CD8-positive, alpha-beta T cell (primary cell): ENCODE measurements at places on chromosomes 2 and 18. TPM values are rescaled to one million over a fixed set of nuclear protein-coding genes. Genes with fewer than 3 reads are reported as not detected.

- DNase-seq = no peak
Measured at GRCh38 chr2:88903749-88904353, 212.4 kb downstream of the RPIA start.

IFIH1 gene
- total RNA-seq = 32.5 TPM

- no peak for DNase-seq
Measured at GRCh38 chr2:177998006-177998405, 74.6 kb downstream of the PDE11A start.

DNA sequence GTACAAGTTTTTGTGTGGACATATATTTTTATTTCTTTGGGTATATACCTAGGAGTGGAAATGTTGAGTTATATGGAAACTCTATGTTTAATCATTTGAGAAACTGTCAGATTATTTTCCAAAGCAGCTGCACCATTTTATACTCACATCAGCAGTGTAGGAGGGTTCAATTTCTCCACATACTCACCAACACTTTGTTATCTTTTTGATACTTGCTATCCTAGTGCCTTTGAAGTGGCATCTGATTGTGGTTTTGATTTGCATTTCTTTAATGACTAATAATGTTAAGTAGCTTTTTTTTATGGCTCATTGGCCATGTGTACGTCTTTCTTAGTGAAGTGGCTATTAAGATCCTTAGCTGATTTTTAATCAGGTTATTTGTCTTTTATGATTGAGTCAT is 64.7 kb upstream of the SLC8A1 start:
- no peak for DNase-seq

DNA sequence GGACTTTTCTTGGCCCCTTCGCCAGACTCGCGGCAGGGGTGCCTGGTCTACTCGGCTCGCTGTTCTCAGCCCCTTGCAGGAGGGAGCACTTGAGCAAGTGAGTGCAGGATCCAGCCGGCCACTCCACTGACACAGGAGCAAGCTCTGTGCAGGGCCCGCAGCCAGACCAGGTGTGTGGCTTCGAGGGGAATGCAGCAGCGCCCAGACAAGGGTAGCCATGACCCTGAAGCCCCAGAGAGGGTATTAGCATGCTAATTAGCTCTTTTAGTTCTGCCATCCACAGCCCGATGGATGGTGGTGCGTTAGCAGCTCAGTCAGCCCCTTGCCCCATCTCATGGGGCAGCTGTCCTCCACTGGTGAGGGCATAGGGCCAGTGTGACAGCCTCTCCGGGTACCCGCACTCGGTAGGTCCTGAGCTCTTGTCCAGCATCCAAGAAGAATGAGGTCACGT is 103.2 kb upstream of the HS6ST1 start:
- DNase-seq = no peak

- DNase-seq = no peak
Measured at GRCh38 chr2:224711381-224711780, 4.8 kb downstream of the CCDC195 start.

UCN gene
- total RNA-seq = 1.2 TPM

HOXD8 gene
- not detected for total RNA-seq

- DNase-seq = no peak
Measured at GRCh38 chr18:36448384-36449290, 151.1 kb downstream of the FHOD3 start.

- DNase-seq = no peak
Measured at GRCh38 chr18:63158012-63158631, 161.4 kb downstream of the BCL2 start.

DNA sequence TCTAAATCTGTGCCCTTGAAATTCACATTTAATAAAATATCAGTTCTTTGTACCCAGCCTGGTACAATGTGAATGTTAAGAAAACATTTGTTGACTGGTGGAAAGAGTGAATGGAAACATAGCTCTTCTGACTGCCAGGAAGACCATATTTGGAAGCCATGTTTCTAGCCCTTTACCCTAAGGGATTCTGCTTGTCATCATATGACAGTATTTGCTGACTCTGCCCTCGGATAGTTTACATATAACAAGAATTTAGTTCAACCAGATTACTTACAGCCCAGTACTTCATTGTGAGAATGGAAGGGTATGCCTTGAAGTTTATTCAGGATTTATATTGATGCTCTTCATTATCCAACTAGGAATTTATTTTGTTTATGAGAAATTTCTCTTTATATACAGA is 13.8 kb upstream of the KCNS3 start:
- DNase-seq = no peak

DNA sequence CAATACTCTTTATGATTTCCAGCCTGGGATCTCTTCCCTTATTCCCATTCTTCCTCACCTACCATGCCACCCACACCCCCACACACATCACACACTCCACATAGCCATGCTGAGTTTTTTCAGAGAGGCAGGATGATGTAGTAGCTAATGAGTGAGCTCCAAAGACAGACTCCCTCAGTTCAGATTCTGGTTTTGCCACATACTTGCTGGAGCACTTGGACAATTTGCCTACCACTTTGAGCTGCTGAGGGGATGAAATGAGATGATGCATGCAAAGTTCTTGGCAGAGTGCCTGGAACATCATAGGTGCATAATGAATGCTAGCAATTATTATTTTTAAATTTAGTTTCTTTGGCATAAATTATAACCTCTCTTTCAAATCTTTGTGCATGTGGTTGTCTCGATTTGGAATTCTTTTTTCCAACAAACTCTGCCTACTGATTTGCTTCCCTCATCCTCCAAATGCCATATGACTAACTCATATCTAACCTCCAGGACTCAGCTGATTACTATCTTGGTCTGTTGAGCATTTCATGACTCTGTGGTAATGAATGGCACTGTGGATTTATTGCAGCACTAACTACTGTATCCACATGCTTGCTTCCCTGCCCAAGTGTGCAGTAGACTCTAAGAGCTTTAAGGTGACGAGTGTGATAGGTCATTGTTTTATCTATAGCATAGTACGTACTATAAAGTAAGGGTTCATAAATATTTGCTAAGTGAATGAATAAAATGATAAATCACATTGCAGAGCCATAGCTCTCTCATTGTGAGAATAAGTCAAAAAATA is 99.1 kb downstream of the TACR1 start:
- DNase-seq = no peak

DNA sequence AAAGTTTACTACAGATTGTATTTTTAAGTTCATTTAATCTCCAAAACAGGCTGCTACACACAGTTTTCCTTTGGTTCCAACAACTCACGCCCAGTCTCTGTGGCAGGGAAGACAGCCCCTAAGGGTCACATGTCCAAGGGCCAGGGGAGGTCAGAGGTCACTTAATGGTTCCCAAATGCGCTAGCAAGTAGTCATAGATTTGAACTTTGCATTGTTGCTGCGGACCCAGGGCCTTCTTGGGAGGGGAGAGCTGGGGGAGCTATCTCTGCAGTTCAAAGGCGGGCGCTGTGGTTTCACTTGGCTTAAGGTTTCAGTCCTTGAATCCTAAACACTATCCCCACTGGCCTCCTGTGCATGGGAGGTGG is 74.8 kb upstream of the ZNF532 start:
- DNase-seq = no peak

SP5 gene
- total RNA-seq = not detected

LRPPRC gene
- total RNA-seq = 67.2 TPM

DNA sequence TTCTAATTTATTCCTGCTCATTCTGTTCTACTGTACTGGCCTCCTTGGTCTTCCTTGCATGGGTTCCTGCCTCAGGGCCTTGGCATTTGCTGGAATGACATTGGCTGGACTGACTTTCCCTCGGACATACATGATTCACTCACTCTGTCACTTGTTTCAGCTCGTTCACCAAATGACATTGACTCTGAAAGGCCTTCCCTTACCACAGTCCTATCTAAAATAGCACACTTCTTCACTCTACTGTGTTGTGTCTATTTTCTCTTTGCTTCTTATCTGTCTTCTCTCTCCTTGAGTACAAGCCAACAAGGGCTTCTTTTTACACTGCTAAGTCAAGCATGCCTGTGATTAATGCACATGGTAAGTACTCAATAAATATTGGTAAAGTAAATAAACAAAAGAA is 65.6 kb downstream of the SCG2 start:
- DNase-seq = no peak

- DNase-seq = no peak
Measured at GRCh38 chr18:5173236-5173635, 23.8 kb downstream of the AKAIN1 start.

TSPYL6 gene
- total RNA-seq = not detected

GRCh38 chr2:138503087-138503442 is 1.5 kb downstream of the SPOPL start:
- DNase-seq = peak; percentile 45

TGIF1 gene
- total RNA-seq = 71.6 TPM

VIL1 gene
- 0.19 TPM for total RNA-seq

GAL3ST2 gene
- 0.81 TPM for total RNA-seq

GRCh38 chr2:171598713-171599319 is 76.5 kb downstream of the CYBRD1 start:
- peak; percentile 13 for DNase-seq

UGT1A3 gene
- not detected for total RNA-seq

CNDP1 gene
- 0.22 TPM for total RNA-seq

DNA sequence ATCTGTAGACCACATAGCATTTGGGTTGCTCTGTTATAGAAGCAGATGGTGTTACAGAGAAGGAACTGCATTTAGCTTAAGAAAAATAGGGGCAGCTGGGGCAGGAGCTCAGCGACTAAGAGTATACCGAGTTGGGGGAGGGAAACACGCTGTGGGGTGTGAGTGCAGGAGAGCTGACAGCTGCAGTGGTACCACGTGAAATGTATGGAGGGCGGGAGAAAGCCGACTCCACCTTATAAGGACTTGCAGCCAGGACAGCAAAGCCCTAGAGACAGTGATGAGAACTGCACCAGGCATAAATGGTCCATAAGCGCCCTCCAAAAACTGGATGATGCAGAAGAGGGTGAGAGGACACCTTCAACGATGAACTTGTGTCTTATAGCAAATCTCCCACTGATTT is 237.6 kb downstream of the PRKCE start:
- no peak for DNase-seq

ADRA2B gene
- 2.0 TPM for total RNA-seq

DNA sequence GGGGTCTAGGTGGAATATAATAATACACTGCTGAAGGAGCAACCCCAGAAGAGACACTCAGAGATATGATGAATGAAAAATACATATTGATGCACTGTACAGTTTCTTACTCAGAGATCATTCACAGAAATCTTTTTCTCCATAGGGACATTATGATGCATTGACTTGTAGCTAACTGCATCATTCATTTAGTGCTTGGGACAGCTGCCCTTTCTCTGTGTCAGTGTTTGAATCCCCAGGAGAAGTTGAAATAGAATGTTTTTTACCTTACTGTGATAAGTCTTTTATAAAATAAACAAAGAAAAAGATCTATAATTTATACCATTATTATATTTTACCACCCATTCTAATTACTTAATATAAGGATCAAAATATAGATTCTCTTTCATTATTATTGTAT is 91.7 kb upstream of the DSEL start:
- DNase-seq = no peak

CD207 gene
- not detected for total RNA-seq

GRCh38 chr18:77365667-77366066 is 116.0 kb downstream of the GALR1 start:
- no peak for DNase-seq

CDH2 gene
- total RNA-seq = 0.17 TPM

POTEI gene
- not detected for total RNA-seq

DNA sequence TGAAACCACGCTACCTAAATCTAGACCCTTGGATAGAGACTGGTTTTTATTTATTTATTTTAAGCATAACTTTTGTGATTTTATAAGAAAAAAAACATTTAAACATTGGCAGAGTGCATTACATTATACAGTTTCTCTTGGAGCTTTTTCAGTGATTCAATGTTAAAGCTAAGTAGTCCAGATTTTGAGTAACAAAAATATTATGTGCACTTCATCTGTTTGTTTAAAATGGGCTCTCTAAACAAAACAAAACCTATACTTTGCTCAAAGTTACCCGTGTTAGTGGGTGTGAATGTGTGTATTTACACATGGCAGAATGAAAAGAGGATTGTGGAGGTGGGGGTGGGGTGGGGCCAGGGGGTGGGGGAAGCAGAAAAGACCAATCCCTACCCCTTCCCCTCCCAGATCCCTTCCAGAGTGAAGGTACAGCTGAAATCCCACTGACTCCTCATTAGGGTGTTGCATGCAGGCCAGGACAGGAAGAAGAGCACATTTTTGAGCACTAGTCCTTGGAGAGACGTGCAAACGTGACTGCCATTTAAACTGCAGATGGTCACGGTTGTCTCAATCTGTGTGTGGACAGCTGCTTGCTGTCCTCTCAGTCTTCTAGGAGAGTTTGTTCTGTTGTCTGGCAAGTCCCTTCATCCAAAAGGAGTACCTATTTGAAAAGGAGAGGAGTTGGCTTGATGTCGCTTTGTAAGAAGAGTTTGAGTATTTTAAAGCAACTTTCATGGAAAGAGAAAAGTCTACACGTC is 303.0 kb downstream of the ICOS start:
- no peak for DNase-seq

- DNase-seq = no peak
Measured at GRCh38 chr2:64866797-64867196, 122.4 kb upstream of the SLC1A4 start.

TUBA3D gene
- total RNA-seq = not detected

POU3F3 gene
- total RNA-seq = not detected

SERPINB10 gene
- not detected for total RNA-seq

DNA sequence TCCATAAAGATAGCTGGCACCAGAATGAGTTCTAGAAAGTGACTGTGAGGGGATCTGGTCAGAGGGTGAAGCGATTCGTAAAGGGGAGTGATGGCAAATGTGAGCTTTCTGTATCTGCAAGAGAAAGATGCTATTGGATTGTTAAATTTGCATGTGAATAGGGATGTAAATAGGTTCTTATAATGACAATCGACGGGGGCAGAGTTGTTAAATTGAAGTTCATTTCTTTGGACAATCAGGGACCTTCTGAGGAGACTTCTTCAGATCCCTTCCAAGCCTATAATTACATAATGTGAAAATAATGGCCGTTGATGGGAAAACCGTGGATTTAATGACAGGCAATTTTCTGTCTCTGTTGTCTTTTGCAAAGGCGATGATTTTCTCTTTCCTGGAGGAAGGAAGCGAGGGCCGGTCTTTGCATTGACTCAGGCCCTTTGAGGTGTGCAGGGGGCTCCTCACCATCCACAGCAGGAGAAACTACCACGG is 52.2 kb upstream of the TMEM18 start:
- DNase-seq = no peak

GRCh38 chr18:77110400-77110799 is 22.2 kb downstream of the MBP start:
- no peak for DNase-seq

GRCh38 chr2:39091543-39091942 is 29.3 kb downstream of the SOS1 start:
- no peak for DNase-seq

GRCh38 chr2:185219981-185220380 is 518.6 kb upstream of the FSIP2 start:
- DNase-seq = no peak

SLC14A1 gene
- total RNA-seq = 3.0 TPM

CNGA3 gene
- not detected for total RNA-seq

CCDC150 gene
- total RNA-seq = 0.81 TPM

MC4R gene
- total RNA-seq = not detected

- no peak for DNase-seq
Measured at GRCh38 chr18:48319801-48320638, 89.2 kb downstream of the ZBTB7C start.

- no peak for DNase-seq
Measured at GRCh38 chr2:223923976-223924375, 21.2 kb downstream of the WDFY1 start.
